ENCODE measurements at places on chromosomes 16 and 17.

GRCh38 chr16:67538666-67539101 lies 10.1 kb downstream of the RIPOR1 start:
- H3K27ac ChIP-seq = peak overlapping the region; percentile 86
- peak overlapping the region; percentile 78 for H3K4me3 ChIP-seq
- H3K4me1 ChIP-seq = peaks cover 96% of the 10 kb centered on the region

- H3K27ac ChIP-seq = no peak overlapping the region
- DNase-seq = no peak
- H3K4me1 ChIP-seq = peaks cover 9% of the 10 kb centered on the region
- no peak overlapping the region for H3K4me3 ChIP-seq
These were observed 7.0 kb downstream of the CBFA2T3 start for GRCh38 chr16:88970050-88970449.

- peak; percentile 57 for DNase-seq
- peaks cover 46% of the 10 kb centered on the region for H3K4me1 ChIP-seq
- peak within 1 kb of the TSS; percentile 98 for H3K27ac ChIP-seq
- H3K4me3 ChIP-seq = peak within 1 kb of the TSS; percentile 85
These were observed at the start of gene FLCN for GRCh38 chr17:17237026-17237799. Gene FLCN (minus strand): TSS chr17:17237168. CDS start chr17:17228137, 9,031 bp downstream.

DNA sequence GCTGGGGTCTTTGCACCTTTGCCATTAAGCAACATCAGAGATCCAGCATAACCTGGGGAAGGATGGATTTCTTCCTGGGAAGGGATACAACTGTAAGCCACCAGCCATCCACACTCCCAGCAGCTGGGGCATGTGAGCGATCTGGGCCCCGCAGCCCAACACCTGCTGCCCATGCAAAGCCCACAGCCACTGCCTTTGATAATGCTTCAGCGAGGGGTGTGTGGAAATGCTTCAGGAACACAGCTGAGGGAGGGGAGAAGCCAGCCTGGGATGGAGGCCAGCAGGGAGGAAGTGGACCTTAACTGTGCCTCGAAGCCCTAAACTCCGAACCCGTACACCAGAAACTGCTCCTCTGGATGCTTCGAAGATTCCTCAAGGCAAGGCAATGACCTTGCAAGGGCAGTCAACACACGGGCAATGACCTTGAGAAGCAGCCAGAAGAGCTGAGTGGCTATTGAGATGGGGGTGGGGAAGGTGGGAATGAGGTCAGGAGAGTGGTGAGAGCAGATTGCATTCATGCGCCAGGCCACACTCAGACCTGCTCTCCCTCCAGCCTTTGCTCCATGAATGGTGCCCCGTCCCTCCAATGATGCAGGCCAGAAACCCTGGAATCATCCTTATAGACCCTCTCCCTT lies 49.1 kb downstream of the KATNIP start:
- H3K36me3 ChIP-seq = no peaks in the 10 kb centered on the region
- DNase-seq = no peak
- no peak overlapping the region for H3K27ac ChIP-seq
- H3K4me1 ChIP-seq = no peaks in the 10 kb centered on the region

DNA sequence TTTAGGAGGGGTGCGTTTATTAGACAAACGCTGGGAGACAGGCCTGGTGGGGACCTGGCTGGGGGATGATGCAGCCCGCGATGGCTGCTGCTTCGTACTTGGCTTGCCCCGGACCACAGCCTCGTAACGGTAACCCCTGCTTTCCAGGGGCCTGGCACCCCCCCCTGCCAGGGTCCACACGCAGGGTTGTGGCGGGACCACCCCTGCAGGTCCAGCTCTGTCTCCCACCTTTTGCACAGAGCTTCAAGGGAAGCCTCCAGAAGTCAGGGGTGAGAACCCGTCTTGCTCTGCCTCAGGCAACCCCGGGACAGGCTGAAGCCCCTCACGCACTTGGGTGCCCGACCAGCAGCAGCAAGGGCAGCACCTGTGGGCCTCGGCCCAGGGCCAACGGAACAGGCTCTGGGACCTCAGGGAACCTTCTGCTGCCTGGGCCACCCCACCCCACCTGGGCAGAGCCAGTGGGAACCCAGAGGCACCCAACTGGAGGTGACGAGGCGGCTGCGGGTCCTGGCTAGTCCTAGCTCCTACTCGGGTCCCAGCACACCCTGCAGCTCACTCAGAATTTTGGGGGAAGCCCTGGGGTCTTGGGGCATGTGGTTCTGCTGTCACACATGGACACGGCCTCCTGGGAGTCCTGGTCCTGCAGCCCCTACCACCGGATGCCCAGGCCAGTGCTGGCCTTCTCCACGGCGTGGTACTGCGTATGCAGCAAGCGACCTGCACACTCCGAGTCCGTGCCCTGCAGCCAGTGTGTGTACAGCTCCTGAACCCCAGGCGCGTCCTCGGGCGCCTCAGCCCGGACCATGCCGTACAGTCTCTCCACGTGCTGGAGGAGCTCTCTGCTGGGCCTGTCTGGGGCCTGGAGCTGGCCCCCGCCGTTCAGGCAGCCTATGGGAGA lies 3.1 kb downstream of the HAGHL start:
- no peak overlapping the region for H3K27ac ChIP-seq
- no peak for DNase-seq
- peaks cover 28% of the 10 kb centered on the region for H3K4me1 ChIP-seq
- H3K36me3 ChIP-seq = peaks cover 49% of the 10 kb centered on the region
- no peak overlapping the region for H3K4me3 ChIP-seq

- no peaks in the 10 kb centered on the region for H3K27me3 ChIP-seq
- H3K36me3 ChIP-seq = no peaks in the 10 kb centered on the region
- H3K27ac ChIP-seq = no peak overlapping the region
- H3K4me3 ChIP-seq = no peak overlapping the region
- no peak for DNase-seq
- no peaks in the 10 kb centered on the region for H3K4me1 ChIP-seq
These were observed 32.8 kb downstream of the CCL4 start for GRCh38 chr17:36136439-36136838.

GRCh38 chr16:22327446-22327775 lies 30.2 kb downstream of the POLR3E start:
- H3K27ac ChIP-seq = no peak overlapping the region
- no peaks in the 10 kb centered on the region for H3K4me1 ChIP-seq
- no peaks in the 10 kb centered on the region for H3K27me3 ChIP-seq
- peaks cover 55% of the 10 kb centered on the region for H3K36me3 ChIP-seq
- H3K4me3 ChIP-seq = no peak overlapping the region
- DNase-seq = no peak

DNA sequence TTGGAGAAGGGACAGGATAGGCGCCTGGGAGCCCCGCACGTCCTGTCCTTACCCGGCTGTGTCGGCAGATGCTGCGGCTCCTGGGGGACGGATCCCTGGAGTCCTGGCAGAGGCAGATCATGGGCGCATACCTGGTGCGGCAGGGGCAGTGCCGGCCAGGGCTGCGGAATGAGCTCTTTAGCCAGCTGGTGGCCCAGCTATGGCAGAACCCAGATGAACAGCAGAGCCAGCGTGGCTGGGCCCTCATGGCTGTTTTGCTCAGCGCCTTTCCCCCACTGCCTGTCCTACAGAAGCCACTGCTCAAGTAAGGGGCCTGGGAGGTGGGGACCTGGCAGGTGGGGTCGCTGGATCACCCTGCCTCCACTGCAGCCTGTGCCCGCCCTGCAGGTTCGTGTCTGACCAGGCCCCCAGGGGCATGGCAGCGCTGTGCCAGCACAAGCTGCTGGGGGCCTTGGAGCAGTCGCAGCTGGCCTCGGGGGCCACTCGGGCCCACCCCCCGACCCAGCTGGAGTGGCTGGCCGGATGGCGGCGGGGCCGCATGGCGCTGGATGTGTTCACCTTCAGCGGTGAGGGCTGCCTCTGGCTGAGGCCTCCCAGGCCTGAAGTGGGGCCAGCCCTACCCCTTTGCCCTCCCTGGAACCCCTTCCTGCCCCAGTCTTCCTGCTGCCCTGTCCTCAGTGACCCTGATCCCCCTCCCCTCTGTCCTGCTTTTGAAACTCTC lies 20.2 kb upstream of the SMIM5 start:
- no peak for DNase-seq
- H3K36me3 ChIP-seq = no peaks in the 10 kb centered on the region
- H3K27me3 ChIP-seq = no peaks in the 10 kb centered on the region
- no peaks in the 10 kb centered on the region for H3K4me1 ChIP-seq
- no peak overlapping the region for H3K4me3 ChIP-seq

GRCh38 chr17:75153780-75154194 lies 525 bp downstream of the JPT1 start:
- peak overlapping the region; percentile 83 for H3K27ac ChIP-seq
- peak overlapping the region; percentile 74 for H3K4me3 ChIP-seq
- H3K36me3 ChIP-seq = no peaks in the 10 kb centered on the region
- H3K4me1 ChIP-seq = peaks cover 22% of the 10 kb centered on the region

GRCh38 chr17:53630638-53631037 lies 192.1 kb upstream of the KIF2B start:
- no peak overlapping the region for H3K4me3 ChIP-seq
- no peaks in the 10 kb centered on the region for H3K27me3 ChIP-seq
- H3K4me1 ChIP-seq = no peaks in the 10 kb centered on the region
- no peak overlapping the region for H3K27ac ChIP-seq

- DNase-seq = no peak
- no peak overlapping the region for H3K27ac ChIP-seq
- H3K27me3 ChIP-seq = no peaks in the 10 kb centered on the region
- no peaks in the 10 kb centered on the region for H3K36me3 ChIP-seq
- H3K4me1 ChIP-seq = no peaks in the 10 kb centered on the region
These were observed 119.8 kb downstream of the TMEM132E start for GRCh38 chr17:34699181-34699580.

- peaks cover 65% of the 10 kb centered on the region for H3K4me1 ChIP-seq
- DNase-seq = no peak
- H3K4me3 ChIP-seq = no peak overlapping the region
- peak overlapping the region; percentile 94 for H3K27ac ChIP-seq
These were observed 4.3 kb downstream of the TRAF4 start for GRCh38 chr17:28747801-28748750.

DNA sequence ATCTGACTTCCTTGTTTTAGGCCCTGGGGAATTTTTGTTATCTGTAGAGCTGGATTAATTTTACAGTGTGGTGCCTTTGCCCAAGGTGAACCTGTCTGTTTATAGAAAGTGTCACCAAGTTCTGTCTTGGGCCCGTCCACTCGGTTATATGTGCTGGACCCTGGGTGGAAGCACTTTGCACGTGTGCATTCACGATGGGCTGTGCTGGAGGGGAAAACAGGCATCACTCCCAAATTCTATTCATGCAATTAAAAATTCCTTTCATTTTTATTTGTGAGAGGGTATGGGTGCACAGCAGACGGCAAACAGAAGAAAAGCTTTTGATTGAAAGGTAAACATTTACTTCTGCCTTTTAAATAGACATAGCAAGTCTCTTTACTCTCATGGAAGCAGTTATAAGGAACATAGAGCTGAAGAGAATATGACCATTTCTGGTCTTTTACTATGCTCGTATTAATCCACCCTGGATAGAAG lies 101.2 kb downstream of the WWOX start:
- H3K36me3 ChIP-seq = no peaks in the 10 kb centered on the region
- H3K4me1 ChIP-seq = no peaks in the 10 kb centered on the region
- H3K27me3 ChIP-seq = no peaks in the 10 kb centered on the region
- no peak overlapping the region for H3K27ac ChIP-seq
- no peak for DNase-seq

DNA sequence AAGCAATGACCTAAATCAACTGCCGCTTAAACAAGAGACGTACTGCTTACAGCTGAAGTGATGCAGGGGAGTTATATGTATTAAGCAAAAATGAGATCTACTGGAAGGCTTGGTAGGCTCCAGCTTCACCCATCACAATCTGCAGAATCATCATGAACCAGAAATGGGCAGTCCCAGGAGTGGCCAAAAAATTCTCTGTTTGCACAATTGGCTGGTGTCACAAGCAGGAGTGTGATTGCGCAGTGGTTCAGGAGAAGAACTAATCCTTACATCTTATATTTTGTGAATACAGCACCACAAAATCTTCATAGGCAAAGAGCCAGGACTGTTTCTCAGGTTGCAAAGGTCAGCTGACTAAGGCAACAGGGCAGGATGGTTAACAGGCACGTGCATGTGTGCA lies 75.9 kb downstream of the CES1 start:
- H3K36me3 ChIP-seq = no peaks in the 10 kb centered on the region
- peaks cover 12% of the 10 kb centered on the region for H3K27me3 ChIP-seq
- H3K27ac ChIP-seq = no peak overlapping the region
- no peaks in the 10 kb centered on the region for H3K4me1 ChIP-seq

- peak overlapping the region; percentile 82 for H3K27ac ChIP-seq
- peaks cover 10% of the 10 kb centered on the region for H3K4me1 ChIP-seq
- H3K36me3 ChIP-seq = no peaks in the 10 kb centered on the region
- no peak for DNase-seq
- H3K4me3 ChIP-seq = no peak overlapping the region
These were observed 16.7 kb downstream of the CDK5R1 start for GRCh38 chr17:32503251-32504165.

DNA sequence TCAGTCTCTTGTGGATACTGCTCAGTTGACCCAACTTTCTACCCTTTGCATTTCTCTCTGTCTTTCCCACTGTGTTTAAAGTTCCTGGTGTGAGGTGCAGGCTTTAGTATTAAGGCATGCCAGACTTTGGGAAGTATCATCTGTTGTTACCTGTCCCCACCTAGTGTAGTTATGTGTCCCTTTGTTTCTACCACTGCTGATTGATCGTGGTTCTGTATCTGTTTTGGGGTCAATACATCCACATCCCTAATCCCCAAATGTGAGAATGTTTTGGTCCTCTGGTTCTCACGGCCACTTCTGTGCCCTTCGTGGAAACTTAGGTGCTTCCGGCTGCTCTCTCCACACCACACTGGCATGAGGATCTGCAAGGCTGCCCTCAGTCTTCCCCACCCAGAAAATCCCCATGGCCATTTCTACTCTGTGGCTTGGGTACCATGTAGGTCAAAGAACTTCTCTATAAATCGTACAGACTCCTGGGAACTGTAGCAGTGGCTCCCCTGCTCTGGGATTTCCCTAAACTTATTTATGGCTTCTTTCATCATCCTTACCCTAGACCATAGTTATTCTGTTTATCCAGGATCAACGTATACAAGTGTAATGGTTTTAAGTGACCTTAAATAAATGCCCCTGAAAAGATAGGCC lies 443.2 kb downstream of the XYLT1 start:
- H3K27me3 ChIP-seq = no peaks in the 10 kb centered on the region
- no peaks in the 10 kb centered on the region for H3K4me1 ChIP-seq

DNA sequence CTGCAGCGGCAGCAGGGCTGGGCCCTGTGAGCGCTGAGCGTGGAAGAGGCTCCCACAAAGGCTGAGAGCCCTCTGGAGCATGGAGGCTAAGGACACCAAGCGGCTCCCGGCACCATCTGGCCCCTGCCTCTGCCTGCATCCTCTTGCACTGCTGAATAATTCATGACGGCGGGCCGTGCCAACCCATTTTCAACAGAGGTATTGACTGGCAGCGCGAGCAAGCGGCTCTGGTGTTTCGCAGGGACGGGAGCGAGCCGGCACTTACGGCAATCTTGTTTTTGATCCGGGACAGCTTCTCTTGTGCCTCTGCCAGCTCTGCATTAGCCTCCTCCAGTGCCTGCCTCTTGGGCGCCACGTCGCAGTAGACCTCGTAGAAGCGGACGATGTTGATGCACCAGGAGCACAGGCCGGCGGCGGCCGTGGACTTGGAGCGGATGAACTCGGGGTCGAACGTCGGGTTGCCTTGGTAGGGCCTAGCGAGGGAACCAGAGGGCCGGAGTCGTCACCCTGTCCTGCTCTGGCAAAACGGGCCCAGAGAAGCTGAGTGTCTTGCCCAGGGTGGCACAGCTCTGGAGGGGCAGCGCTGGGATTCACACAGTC lies 80.4 kb downstream of the PGS1 start:
- no peak for DNase-seq
- H3K4me1 ChIP-seq = no peaks in the 10 kb centered on the region
- peaks cover 7% of the 10 kb centered on the region for H3K27me3 ChIP-seq
- H3K4me3 ChIP-seq = no peak overlapping the region
- no peak overlapping the region for H3K27ac ChIP-seq

- no peak overlapping the region for H3K4me3 ChIP-seq
- no peaks in the 10 kb centered on the region for H3K36me3 ChIP-seq
- H3K4me1 ChIP-seq = peaks cover 54% of the 10 kb centered on the region
- H3K27me3 ChIP-seq = no peaks in the 10 kb centered on the region
- no peak overlapping the region for H3K27ac ChIP-seq
These were observed 70.2 kb downstream of the PARN start for GRCh38 chr16:14559809-14560241.

All from esophagus squamous epithelium (tissue), 5 donors.